ENCODE measurements at places on chromosomes 1 and 21. TPM values are rescaled to one million over a fixed set of nuclear protein-coding genes. Genes with fewer than 3 reads are reported as not detected.
A peak's percentile ranks its signal among the peaks of the same experiment; 100 is the strongest.

Gene ASPM
- total RNA-seq: 32.4 TPM

DNA sequence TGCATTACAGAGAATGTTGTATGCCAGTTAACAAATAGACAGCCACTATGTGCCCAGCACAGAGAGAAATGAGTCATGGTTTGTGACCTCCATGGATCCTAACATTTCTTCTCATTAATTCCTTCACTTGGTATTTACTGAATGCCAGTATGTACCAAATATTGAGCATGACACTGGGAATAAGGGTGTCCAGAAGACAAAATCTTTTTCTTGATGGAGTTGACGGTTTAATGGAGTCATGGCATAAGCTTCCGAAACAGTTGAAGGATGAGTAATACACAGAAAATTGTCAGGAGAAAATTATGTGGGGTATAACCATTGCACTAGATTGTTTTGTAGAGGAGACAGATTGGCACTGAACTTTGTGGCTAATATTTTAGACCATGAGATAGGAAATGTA is 36.9 kb downstream of the PTGFR start:
- H3K27ac ChIP-seq: no peak overlapping the region
- no peak overlapping the region for H3K4me3 ChIP-seq
- no peaks in the 10 kb centered on the region for H3K27me3 ChIP-seq
- no peaks in the 10 kb centered on the region for H3K4me1 ChIP-seq
- no peaks in the 10 kb centered on the region for H3K36me3 ChIP-seq

DNA sequence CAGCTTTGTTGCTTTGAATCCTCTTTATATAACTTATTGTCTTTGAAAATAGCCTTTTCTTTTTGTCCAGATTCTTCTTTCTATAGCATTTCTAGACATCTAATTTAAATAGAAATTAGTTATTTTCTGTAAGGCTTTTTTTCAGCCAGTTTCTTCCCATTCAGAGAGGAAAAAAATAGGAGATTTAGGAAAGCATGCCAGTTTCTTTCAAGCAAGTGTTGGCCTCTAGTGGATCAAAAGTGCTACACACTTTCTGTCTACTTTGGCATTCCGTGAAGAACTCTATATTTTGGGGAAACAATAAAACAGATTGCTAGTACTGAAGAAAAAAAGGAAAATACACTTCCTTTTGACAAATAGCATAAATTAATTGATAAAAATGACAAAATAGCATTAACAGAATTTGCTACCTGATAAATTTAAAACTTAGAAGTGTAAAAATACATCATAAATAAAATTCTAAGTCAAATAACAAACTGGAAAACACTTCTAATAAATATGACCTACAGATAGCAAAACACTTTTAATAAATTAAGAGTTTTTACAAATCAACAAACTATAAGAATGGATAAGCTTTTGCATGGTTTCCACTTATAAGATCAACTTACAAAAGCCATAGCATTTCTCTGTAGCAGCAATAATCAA is 13.1 kb upstream of the EXO1 start:
- no peaks in the 10 kb centered on the region for H3K27me3 ChIP-seq
- no peak overlapping the region for H3K4me3 ChIP-seq
- no peak for DNase-seq

Gene TNFAIP8L2
- not detected for total RNA-seq

Gene CGN
- 30.9 TPM for total RNA-seq

DNA sequence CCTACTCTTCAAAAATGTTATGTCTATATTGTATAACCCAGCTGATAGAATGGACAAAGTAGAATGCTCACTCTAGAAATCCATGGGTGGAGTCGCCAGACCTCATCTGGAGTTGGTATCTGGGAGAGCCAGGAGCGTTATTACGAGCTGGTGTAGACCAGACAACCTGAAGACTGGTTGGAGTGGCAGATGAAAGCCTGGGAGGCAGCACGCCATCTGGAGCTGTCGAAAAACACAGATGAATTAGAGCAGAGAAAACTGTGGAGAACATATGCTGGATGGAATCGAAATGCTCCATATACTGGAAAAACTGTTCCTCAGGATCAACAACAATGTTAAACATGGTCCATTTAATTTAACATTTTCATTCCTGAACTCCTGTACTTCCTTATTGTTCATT is 333.6 kb downstream of the KCTD3 start:
- no peak overlapping the region for H3K4me3 ChIP-seq
- no peaks in the 10 kb centered on the region for H3K36me3 ChIP-seq
- H3K4me1 ChIP-seq: no peaks in the 10 kb centered on the region
- H3K27me3 ChIP-seq: no peaks in the 10 kb centered on the region
- DNase-seq: no peak

GRCh38 chr1:66294707-66295370 is 239.1 kb upstream of the SGIP1 start:
- H3K27ac ChIP-seq: no peak overlapping the region
- H3K4me3 ChIP-seq: no peak overlapping the region
- no peak for DNase-seq

DNA sequence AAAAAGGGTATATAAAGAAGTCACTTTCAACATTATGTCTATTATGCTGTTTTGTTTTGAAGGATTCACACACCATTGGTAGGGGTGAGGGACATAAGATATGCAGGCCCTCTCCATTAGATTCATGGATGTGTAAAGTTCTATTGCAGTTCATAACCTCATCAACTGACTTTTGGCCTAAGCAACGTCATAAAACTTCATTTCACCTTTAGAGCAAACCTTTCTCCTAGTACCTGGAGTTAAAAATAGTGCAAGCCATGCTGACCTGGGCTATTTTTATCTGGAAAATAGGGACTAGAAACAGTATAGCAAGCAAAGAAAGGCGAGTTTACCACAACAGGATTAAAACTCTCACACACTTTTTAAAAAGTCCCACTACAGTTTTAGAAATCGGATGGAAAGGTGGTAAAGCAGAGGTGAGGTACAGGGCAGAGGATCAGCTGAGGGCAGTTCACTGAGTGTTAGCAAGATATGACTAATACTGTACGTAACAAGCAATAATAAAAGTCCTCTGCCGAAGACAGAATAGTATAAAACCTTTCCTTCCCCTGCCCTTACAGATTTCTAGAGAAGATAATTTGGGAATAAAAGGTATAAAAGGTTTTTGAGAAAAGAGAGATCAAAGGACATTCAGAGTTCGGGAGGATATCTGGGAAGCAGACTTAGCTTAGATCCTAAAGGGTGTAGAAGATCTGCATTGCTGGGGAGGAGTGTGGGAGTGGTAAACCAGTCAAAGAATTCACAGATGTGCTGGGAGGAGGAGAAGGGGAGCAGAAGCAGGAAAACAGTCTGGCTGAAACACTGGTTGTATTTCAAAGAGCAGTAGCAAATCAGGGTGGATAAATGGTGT is 14.3 kb downstream of the EGLN1 start:
- H3K27me3 ChIP-seq: no peaks in the 10 kb centered on the region
- H3K27ac ChIP-seq: no peak overlapping the region
- DNase-seq: no peak
- H3K4me3 ChIP-seq: no peak overlapping the region
- no peaks in the 10 kb centered on the region for H3K4me1 ChIP-seq

Gene OR2T11
- not detected for total RNA-seq

Gene GIPC2
- 0.90 TPM for total RNA-seq

- H3K4me3 ChIP-seq: no peak overlapping the region
- peaks cover 9% of the 10 kb centered on the region for H3K36me3 ChIP-seq
- DNase-seq: no peak
- no peaks in the 10 kb centered on the region for H3K4me1 ChIP-seq
- H3K27me3 ChIP-seq: no peaks in the 10 kb centered on the region
These were observed 160.5 kb downstream of the TBX15 start for GRCh38 chr1:118827636-118828035.

- H3K4me1 ChIP-seq: peaks cover 10% of the 10 kb centered on the region
- no peaks in the 10 kb centered on the region for H3K27me3 ChIP-seq
- no peak for DNase-seq
- no peak overlapping the region for H3K27ac ChIP-seq
- H3K4me3 ChIP-seq: no peak overlapping the region
These were observed 34.5 kb downstream of the LRRN2 start for GRCh38 chr1:204650911-204651570.

GRCh38 chr1:17819129-17819802 is 64.1 kb downstream of the ACTL8 start:
- H3K27me3 ChIP-seq: no peaks in the 10 kb centered on the region
- no peak overlapping the region for H3K4me3 ChIP-seq
- H3K27ac ChIP-seq: no peak overlapping the region
- no peaks in the 10 kb centered on the region for H3K4me1 ChIP-seq
- no peaks in the 10 kb centered on the region for H3K36me3 ChIP-seq

- no peaks in the 10 kb centered on the region for H3K36me3 ChIP-seq
- no peaks in the 10 kb centered on the region for H3K4me1 ChIP-seq
- peaks cover 2% of the 10 kb centered on the region for H3K27me3 ChIP-seq
- no peak overlapping the region for H3K4me3 ChIP-seq
- peak; percentile 83 for DNase-seq
These were observed 33.2 kb upstream of the PAX7 start for GRCh38 chr1:18597160-18598042.

GRCh38 chr21:40684726-40685125 is 162.2 kb downstream of the DSCAM start:
- H3K36me3 ChIP-seq: no peaks in the 10 kb centered on the region
- H3K27me3 ChIP-seq: no peaks in the 10 kb centered on the region
- no peak overlapping the region for H3K27ac ChIP-seq
- no peak for DNase-seq

Gene KIF21B
- total RNA-seq: 7.0 TPM

DNA sequence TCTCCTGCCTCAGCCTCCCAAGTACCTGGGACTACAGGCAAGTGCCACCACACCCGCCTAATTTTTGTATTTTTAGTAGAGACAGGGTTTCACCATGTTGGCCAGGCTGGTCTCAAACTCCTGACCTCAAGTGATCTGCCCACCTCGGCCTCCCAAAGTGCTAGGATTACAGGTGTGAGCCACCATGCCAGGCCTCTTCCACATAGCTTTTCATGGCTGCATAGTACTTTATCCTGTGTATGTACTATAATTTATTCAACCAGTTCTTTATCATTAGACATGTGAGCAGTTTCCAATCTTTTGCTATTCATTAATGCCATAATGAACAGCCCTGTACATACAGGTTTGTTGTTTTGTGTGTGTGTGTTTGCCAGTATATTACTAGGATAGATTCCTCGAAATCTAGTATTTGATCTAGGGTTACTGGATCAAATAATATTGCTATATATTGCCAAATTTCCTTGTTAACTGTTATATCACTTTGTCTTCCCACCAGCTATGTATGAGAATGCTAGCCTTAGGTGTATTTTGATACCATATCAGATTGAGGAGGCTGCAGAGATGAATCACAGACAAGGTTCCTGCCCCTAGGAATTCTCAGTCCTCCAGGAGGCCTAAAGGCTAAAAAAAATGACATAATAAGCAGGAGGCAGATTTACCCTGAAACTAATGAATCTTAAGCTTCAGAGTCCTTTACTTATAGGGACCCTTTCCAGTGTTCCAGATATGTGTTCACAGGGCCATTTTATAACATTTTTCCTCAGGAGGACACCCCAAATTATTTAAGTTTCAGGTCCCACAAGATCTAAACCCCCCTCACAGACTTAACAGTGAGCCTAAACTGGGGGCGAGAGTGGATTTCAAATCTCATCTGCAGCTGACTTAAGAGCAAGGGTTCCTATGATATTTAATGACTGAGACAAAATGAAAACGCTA is 2.1 kb upstream of the PDIK1L start:
- no peaks in the 10 kb centered on the region for H3K27me3 ChIP-seq
- peaks cover 2% of the 10 kb centered on the region for H3K36me3 ChIP-seq
- H3K27ac ChIP-seq: no peak overlapping the region
- peak overlapping the region; percentile 86 for H3K4me3 ChIP-seq
- peak; percentile 2 for DNase-seq

All from H9 (cell line).